A549 treated with AZD2906 at 1 μM for 4 hours (cell line): ENCODE measurements at places on chromosomes 3 and 15. TPM values are rescaled to one million over a fixed set of nuclear protein-coding genes. Genes with fewer than 3 reads are reported as not detected.

The FBXW12 gene
- total RNA-seq, result not detected in 5 replicates

The CNTN6 gene
- total RNA-seq, result not detected in 5 replicates

The CCDC54 gene
- not detected in 5 replicates for total RNA-seq

The GALNT15 gene
- 0.05 to 0.15 TPM (median 0.09 TPM) in 5 replicates for total RNA-seq

The SCAMP5 gene
- total RNA-seq, result 10.2 to 12.5 TPM (median 12.0 TPM) in 5 replicates

The ADCY5 gene
- 0.39 to 0.88 TPM (median 0.61 TPM) in 5 replicates for total RNA-seq

The SLC22A14 gene
- 0.03 to 0.05 TPM (median 0.05 TPM) in 3 of 5 replicates, not detected in the others for total RNA-seq

The KNL1 gene
- 5.3 to 8.2 TPM (median 6.1 TPM) in 5 replicates for total RNA-seq

The ATP1B3 gene
- total RNA-seq, result 172 to 199 TPM (median 188 TPM) in 5 replicates

The SAXO2 gene
- 2.0 to 3.1 TPM (median 2.1 TPM) in 5 replicates for total RNA-seq

The GOLGA8Q gene
- 0.10 to 0.16 TPM (median 0.11 TPM) in 3 of 5 replicates, not detected in the others for total RNA-seq

The UTS2B gene
- total RNA-seq, result 0.14 to 0.16 TPM in 2 of 5 replicates, not detected in the others

The HGD gene
- 17.9 to 23.4 TPM (median 20.8 TPM) in 5 replicates for total RNA-seq

The WDR93 gene
- total RNA-seq, result 0.13 to 0.25 TPM (median 0.21 TPM) in 5 replicates

The PGBD4 gene
- 1.1 to 1.8 TPM (median 1.5 TPM) in 5 replicates for total RNA-seq

The PSMD6 gene
- total RNA-seq, result 75.5 to 82.1 TPM (median 75.7 TPM) in 5 replicates

The ZIC4 gene
- total RNA-seq, result not detected in 5 replicates

The BOC gene
- total RNA-seq, result 4.8 to 6.4 TPM (median 5.5 TPM) in 5 replicates

The TAGLN3 gene
- 0.05 TPM in 1 of 5 replicates, not detected in the others for total RNA-seq

The UBAP1L gene
- 0.53 to 0.97 TPM (median 0.84 TPM) in 5 replicates for total RNA-seq

The SLC6A11 gene
- 0.06 to 0.09 TPM (median 0.07 TPM) in 5 replicates for total RNA-seq

The FNDC3B gene
- 23.2 to 30.1 TPM (median 28.9 TPM) in 5 replicates for total RNA-seq

The UCN2 gene
- total RNA-seq, result 5.9 to 8.7 TPM (median 8.2 TPM) in 5 replicates

The LRRC49 gene
- 4.0 to 5.7 TPM (median 4.2 TPM) in 5 replicates for total RNA-seq

The ZFAND6 gene
- total RNA-seq, result 92.4 to 123 TPM (median 97.8 TPM) in 5 replicates

The CD86 gene
- total RNA-seq, result 0.07 TPM in 1 of 5 replicates, not detected in the others

The GOLGA8J gene
- total RNA-seq, result 0.09 to 0.15 TPM in 2 of 5 replicates, not detected in the others

The SPTBN5 gene
- total RNA-seq, result 0.10 to 0.25 TPM (median 0.17 TPM) in 5 replicates

The AMT gene
- 0.32 to 0.53 TPM (median 0.42 TPM) in 5 replicates for total RNA-seq

The TEX264 gene
- 61.5 to 73.9 TPM (median 69.7 TPM) in 5 replicates for total RNA-seq

The PRR20G gene
- 1.4 to 2.8 TPM (median 2.6 TPM) in 5 replicates for total RNA-seq

The GMNC gene
- total RNA-seq, result not detected in 5 replicates

The GPR156 gene
- 0.30 to 0.39 TPM (median 0.33 TPM) in 5 replicates for total RNA-seq

The LRRC2 gene
- total RNA-seq, result not detected in 5 replicates

The PRR23C gene
- not detected in 5 replicates for total RNA-seq

The LRTM1 gene
- total RNA-seq, result not detected in 5 replicates

The CCDC66 gene
- 3.5 to 5.9 TPM (median 5.4 TPM) in 5 replicates for total RNA-seq

The SNTN gene
- total RNA-seq, result not detected in 5 replicates

The IL5RA gene
- not detected in 5 replicates for total RNA-seq

The EFHB gene
- total RNA-seq, result 0.79 to 1.5 TPM (median 1.2 TPM) in 5 replicates

The LSAMP gene
- total RNA-seq, result 0.03 to 0.11 TPM (median 0.06 TPM) in 5 replicates

The CNTN4 gene
- not detected in 5 replicates for total RNA-seq

The TLR9 gene
- total RNA-seq, result 0.03 to 0.05 TPM (median 0.04 TPM) in 3 of 5 replicates, not detected in the others

The CCDC33 gene
- 6.3 to 7.5 TPM (median 7.4 TPM) in 5 replicates for total RNA-seq
